ENCODE measurements at places on chromosomes 3 and 15. TPM values are rescaled to one million over a fixed set of nuclear protein-coding genes. Genes with fewer than 3 reads are reported as not detected.

GRCh38 chr15:25437777-25438600 is 835 bp downstream of the UBE3A start:
- peak overlapping the region; percentile 91 for H3K27ac ChIP-seq
- no peaks in the 10 kb centered on the region for H3K36me3 ChIP-seq
- DNase-seq: peak; percentile 56
- H3K27me3 ChIP-seq: no peaks in the 10 kb centered on the region
- peaks cover 9% of the 10 kb centered on the region for H3K4me1 ChIP-seq

GRCh38 chr3:46947981-46948791 is 28.4 kb downstream of the CCDC12 start:
- peak; percentile 88 for DNase-seq
- peak overlapping the region; percentile 86 for H3K27ac ChIP-seq
- peaks cover 43% of the 10 kb centered on the region for H3K4me1 ChIP-seq
- no peaks in the 10 kb centered on the region for H3K36me3 ChIP-seq
- H3K27me3 ChIP-seq: no peaks in the 10 kb centered on the region

- no peaks in the 10 kb centered on the region for H3K27me3 ChIP-seq
- no peak for DNase-seq
- H3K4me1 ChIP-seq: no peaks in the 10 kb centered on the region
- no peaks in the 10 kb centered on the region for H3K36me3 ChIP-seq
These were observed 96.6 kb upstream of the PLXND1 start for GRCh38 chr3:129702934-129703712.

DNA sequence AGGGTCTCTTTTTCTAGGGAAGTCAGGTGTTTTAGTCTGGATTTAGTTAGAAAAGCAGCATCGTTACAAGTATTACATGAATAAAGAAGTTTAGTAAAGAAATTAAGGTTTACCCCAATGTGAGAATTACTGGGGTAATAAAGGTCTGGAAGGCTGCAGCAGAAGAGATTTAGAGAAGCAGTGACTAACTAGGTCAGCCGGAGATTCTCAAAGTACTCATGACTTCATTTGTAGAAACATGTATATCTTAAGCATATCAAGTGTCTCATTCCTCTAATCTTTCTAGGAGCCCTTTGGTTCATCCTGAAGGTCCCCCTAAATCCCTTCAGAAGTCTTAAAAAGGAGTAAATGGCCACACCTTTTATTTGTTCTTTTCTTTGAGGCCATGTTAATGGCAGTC is 26.0 kb downstream of the DTWD1 start:
- H3K27ac ChIP-seq: no peak overlapping the region
- no peaks in the 10 kb centered on the region for H3K27me3 ChIP-seq
- H3K36me3 ChIP-seq: no peaks in the 10 kb centered on the region

DNA sequence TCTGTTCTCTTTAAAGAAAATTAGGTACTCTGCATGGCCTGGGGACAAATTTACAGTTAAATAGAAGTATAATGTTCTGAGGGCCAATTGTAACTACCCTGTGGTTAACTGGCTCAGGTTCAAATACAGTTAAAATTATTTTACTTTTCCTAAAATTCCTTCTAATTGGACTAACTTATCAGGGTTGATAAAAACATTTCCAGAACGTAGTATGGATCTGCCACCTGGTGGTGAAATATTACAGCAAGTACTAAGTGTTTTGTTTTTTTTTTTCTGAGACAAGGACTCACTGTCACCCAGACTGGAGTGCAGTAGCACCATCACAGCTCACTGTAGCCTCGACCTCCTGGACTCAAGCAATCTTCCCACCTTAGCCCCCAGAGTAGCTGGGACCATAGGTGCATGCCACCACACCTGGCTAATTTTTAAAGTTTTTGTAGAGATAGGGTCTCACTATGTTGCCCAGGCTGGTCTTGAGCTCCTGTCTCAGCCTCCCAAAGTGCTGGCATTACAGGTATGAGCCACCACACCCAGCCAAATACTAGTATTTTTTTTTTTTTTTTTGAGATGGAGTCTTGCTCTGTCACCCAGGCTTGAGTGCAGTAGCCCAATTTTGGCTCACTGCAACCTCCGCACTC is 29.2 kb downstream of the NEO1 start:
- peaks cover 12% of the 10 kb centered on the region for H3K4me1 ChIP-seq
- H3K27ac ChIP-seq: no peak overlapping the region
- H3K4me3 ChIP-seq: no peak overlapping the region
- DNase-seq: peak; percentile 47

DNA sequence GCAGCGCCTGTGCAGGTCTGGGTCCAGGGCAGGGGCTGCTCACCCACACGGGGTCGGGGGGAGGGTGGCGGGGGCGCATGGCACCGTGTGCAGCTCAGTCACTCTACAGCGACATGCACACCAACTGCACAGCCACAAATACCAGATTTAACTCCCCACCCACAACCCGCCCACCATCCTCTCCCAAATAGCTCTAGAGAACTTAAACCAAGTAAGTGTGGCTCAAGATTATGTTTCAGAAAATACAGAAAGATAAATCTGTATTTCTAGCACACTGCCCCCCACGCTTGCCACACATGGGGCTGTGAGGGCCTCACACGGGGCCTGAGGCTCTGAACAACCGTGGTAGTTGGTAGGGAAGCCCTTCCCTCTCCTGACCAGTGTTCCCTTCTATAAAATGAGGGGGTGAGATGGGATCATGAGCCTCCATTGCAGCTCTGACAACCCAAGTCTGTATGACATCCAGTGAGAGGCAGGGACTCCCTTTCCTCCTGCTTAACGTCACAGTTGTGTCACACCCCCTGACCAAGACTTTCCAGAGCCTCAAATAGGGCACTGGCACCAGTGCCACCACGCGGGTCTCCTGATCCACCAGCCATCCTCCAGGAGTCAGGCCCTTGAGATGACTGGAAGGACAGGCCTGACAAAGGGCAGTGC is 23.1 kb downstream of the POC1A start:
- H3K36me3 ChIP-seq: no peaks in the 10 kb centered on the region
- no peak overlapping the region for H3K27ac ChIP-seq
- H3K4me1 ChIP-seq: no peaks in the 10 kb centered on the region
- DNase-seq: no peak
- no peaks in the 10 kb centered on the region for H3K27me3 ChIP-seq

GRCh38 chr3:196654735-196655090 is 15.2 kb downstream of the NRROS start:
- no peak for DNase-seq
- H3K27ac ChIP-seq: no peak overlapping the region
- no peaks in the 10 kb centered on the region for H3K36me3 ChIP-seq
- no peaks in the 10 kb centered on the region for H3K27me3 ChIP-seq

DNA sequence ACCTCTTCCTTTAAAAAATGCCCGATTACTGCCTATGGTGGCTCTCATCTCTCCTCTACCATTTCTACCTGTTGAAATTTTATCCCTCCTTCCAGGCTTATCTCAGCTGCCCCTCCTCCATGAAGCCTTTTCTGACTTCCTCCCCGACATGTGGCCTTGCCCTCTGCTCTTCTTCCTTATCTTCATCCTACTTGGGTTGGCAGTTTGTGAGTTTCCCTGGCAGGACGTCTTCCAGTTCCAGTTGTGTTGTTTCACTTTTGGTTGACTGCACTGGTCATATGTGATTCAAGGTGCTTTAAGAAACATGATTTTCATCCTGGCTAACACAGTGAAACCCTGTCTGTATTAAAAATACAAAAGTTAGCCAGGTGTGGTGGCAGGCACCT is 4.4 kb downstream of the DLL4 start:
- no peak overlapping the region for H3K4me3 ChIP-seq
- peak overlapping the region; percentile 71 for H3K27ac ChIP-seq
- H3K27me3 ChIP-seq: peaks cover 3% of the 10 kb centered on the region
- DNase-seq: peak; percentile 80
- H3K4me1 ChIP-seq: peaks cover 2% of the 10 kb centered on the region

- H3K27me3 ChIP-seq: no peaks in the 10 kb centered on the region
- no peak for DNase-seq
- H3K4me1 ChIP-seq: no peaks in the 10 kb centered on the region
- no peaks in the 10 kb centered on the region for H3K36me3 ChIP-seq
- no peak overlapping the region for H3K4me3 ChIP-seq
These were observed 15.3 kb upstream of the FMN1 start for GRCh38 chr15:33209575-33210481.

DNA sequence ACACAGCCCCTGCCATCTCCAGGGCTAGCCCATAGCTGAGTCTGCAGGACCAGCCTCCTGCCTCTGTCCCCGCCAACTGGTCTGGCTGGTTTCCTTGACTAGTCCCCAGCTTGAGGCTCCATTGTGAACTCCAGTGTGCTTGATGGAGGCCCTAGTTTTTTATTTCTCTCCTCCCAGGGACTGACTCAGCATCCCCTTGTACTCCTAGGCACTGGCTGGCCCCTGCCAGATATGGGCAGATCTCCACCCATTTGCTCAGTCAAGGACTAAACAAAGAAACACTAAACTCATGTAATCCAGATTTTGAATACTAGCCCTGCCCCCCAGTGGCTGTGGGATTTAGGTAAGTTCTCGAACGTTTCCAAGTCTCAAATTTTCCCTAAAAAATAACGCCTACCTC is 415.4 kb upstream of the RORA start:
- H3K36me3 ChIP-seq: no peaks in the 10 kb centered on the region
- DNase-seq: no peak
- no peaks in the 10 kb centered on the region for H3K4me1 ChIP-seq
- no peak overlapping the region for H3K27ac ChIP-seq
- H3K4me3 ChIP-seq: no peak overlapping the region

DNA sequence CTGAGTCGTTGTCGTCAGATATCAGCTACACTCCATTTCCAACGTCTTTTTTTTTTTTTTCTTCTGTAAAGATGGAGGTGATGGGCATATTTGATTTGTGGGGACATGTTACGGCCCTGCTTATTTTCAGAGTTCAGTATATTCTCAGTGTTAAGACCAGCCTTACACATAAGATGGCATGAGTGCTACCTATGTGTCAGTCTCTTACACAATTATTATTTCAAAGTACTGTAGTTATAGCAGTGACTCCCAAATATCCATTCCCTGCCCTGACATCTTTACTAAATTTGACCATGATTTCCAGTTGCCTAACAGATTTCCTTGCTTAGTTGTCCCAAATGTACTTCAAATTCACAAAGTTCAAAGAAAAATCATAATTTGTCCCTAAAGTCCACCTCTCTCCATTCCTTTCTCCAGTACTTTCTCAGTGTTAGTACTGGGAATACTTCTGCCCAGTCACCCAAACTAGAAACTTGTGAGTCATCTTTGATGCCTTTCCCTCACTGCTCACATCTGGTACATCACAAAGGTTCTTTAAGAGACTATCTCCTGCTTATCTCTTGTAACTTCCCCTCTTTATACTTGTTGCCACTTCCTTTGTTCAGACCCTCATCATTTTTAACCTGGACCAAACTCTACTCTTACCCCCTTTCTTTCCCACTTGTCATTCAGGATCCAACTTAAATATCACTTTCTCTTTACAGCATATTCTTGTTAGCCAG is 67.0 kb downstream of the ZNF609 start:
- no peak for DNase-seq
- H3K36me3 ChIP-seq: no peaks in the 10 kb centered on the region
- no peak overlapping the region for H3K4me3 ChIP-seq

- no peaks in the 10 kb centered on the region for H3K27me3 ChIP-seq
- no peak overlapping the region for H3K4me3 ChIP-seq
These were observed 310.8 kb downstream of the PTPRG start for GRCh38 chr3:61872077-61872706.

DNA sequence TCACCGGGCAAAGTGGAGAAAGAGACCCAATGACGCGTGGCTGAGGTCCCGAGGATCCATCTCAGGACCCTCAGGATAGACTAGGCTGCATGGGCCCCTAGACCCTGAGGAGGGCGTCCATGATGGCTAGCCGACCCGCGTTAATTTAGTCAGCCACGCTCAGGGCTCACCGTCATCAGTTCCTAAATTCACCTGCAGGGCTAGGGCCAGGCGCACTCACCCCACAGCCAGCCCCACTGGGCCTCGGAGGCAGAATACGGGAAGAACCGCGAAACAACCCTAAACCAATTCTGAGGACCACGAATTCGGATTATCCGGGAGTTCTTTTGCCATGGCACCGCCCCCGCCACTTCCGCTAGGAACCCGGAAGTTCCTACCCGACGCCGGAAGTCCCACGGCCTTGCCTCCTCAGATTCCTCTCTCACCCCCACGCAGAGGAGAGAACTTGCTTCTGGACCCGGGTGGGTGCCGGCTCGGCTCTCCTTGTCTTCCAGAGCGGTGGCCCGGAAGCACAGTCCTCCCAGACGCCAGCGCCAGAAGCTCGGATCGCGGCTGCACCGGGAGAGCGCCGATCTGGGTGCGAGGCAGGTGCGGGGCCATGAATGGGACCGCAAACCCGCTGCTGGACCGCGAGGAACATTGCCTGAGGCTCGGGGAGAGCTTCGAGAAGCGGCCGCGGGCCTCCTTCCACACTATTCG is at the start of the genes EAF1 and METTL6:
Gene EAF1 (plus strand): TSS at position 417 of the 699 bp plus-strand sequence. CDS start 182 bp downstream, at position 599.
Gene METTL6 (minus strand): TSS at position 363 of the 699 bp plus-strand sequence. CDS start 1,033 bp downstream, outside the sequence.
- H3K4me3 ChIP-seq: peak within 1 kb of the TSS; percentile 91
- peaks cover 6% of the 10 kb centered on the region for H3K4me1 ChIP-seq
- H3K27ac ChIP-seq: peak within 1 kb of the TSS; percentile 80
- peak; percentile 89 for DNase-seq
- peaks cover 10% of the 10 kb centered on the region for H3K36me3 ChIP-seq

GRCh38 chr3:27540231-27540630 is 56.0 kb upstream of the SLC4A7 start:
- H3K27me3 ChIP-seq: no peaks in the 10 kb centered on the region
- no peaks in the 10 kb centered on the region for H3K4me1 ChIP-seq
- no peak overlapping the region for H3K4me3 ChIP-seq
- H3K36me3 ChIP-seq: no peaks in the 10 kb centered on the region
- H3K27ac ChIP-seq: no peak overlapping the region

DNA sequence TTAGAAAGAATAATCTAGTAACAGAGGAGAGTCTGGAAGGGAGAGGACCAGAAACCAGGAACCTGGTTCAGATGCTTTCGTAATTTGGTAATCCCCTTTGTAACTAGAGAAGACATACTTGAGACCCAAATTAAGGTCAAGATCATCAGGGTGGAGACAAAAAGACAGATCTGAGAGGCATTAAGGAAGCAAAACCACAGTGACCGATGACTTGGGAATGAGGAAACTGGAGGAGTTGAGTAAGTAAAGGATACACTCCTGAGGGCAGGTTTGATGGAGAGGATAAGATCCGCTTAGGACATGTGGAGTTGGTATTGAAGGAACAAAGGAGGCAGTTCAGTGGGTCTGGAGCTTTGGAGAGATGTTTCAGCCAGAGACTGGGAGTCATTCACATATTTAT is 23.6 kb upstream of the BCL2A1 start:
- no peaks in the 10 kb centered on the region for H3K4me1 ChIP-seq
- no peak overlapping the region for H3K27ac ChIP-seq
- no peaks in the 10 kb centered on the region for H3K27me3 ChIP-seq
- H3K4me3 ChIP-seq: no peak overlapping the region
- no peak for DNase-seq

SYNPR gene
- not detected for total RNA-seq

DPPA2 gene
- not detected for total RNA-seq

UPK1B gene
- not detected for total RNA-seq

C3orf52 gene
- total RNA-seq: 25.1 TPM

ACOX2 gene
- total RNA-seq: 14.6 TPM

RIOX2 gene
- 21.9 TPM for total RNA-seq
